ENCODE measurements at places on chromosomes 2 and 18. TPM values are rescaled to one million over a fixed set of nuclear protein-coding genes. Genes with fewer than 3 reads are reported as not detected.

- peak; percentile 16 for DNase-seq
- H3K27ac ChIP-seq: no peak overlapping the region
- H3K4me1 ChIP-seq: no peaks in the 10 kb centered on the region
- H3K27me3 ChIP-seq: no peaks in the 10 kb centered on the region
- H3K4me3 ChIP-seq: no peak overlapping the region
- no peaks in the 10 kb centered on the region for H3K36me3 ChIP-seq
These were observed 324.8 kb upstream of the HS6ST1 start for GRCh38 chr2:128643221-128644065.

GRCh38 chr18:44518091-44518615, 162.5 kb upstream of the SETBP1 start:
- H3K27ac ChIP-seq: no peak overlapping the region
- H3K36me3 ChIP-seq: no peaks in the 10 kb centered on the region
- no peak overlapping the region for H3K4me3 ChIP-seq

- no peak overlapping the region for H3K4me3 ChIP-seq
- H3K36me3 ChIP-seq: no peaks in the 10 kb centered on the region
- DNase-seq: no peak
- H3K4me1 ChIP-seq: peaks cover 62% of the 10 kb centered on the region
These were observed 9.0 kb downstream of the STEAP3 start for GRCh38 chr2:119232666-119232993.

Gene KHK
- 462 TPM for polyA plus RNA-seq

DNA sequence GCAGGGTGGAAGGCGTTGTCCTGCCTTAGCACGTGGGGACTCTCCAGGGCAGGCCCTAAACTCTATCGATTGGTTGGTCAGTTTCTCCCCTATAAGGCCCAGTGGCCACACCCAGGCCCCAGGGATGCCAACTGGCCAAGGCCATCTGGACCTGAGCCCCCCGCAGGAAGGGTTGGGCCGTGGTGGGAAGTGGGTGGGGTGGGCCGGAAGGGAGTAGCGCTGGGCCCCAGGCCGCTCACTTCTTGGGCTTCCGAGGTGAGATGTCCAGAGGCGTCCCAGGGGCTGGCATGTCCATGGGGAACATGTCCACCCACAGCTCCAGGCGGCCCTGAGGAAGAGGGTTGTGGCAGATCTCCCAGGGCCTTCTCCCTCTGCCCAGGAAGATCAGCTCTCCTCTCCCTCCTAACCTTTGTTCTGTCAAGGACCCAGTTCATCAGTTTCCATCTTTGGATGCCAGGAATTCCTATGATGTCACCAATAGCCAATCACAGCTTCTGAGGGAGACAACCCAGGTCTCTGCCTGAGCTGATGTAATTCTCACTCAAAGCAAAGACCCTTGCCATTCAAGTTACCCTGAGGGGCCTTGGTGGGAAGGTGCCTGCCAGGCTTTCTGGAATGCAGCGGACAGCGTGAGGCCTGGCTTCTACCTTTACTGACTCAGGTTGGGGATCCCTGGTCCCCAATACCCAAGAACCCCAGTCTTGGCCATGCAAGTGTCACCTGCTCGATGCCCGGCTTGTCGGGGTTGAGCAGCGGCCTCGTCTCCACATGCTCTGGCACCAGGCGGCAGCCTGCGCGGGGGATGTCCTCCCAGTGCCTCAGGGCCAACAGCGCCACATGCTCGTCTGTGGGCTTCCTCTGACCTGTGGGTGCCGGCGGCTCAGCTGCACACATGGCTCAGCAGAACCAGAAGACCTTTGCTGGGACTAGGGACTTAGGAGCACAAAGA, 14.4 kb downstream of the OTOF start:
- no peaks in the 10 kb centered on the region for H3K36me3 ChIP-seq
- H3K4me1 ChIP-seq: no peaks in the 10 kb centered on the region
- no peak overlapping the region for H3K4me3 ChIP-seq
- no peak for DNase-seq
- H3K27ac ChIP-seq: no peak overlapping the region

DNA sequence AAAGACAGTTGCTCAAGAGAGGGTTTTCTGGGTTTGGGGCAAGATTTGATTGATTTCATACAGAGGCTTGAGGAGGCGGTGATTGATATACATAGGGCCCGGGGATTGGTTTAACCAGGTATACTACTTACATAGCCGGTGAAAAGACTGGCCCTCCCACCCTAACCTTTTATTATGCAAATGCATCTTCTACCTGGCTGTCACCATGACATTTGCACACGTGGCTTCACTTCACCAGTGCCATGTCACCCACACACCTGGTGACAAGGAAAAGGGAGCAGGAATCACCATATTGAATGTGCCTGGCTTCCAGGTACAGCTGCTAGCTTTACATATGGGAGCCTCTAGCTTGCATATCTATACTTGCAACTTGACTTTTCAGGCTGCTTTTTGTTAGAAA, 9.7 kb downstream of the ERMN start:
- H3K4me1 ChIP-seq: peaks cover 3% of the 10 kb centered on the region
- no peaks in the 10 kb centered on the region for H3K36me3 ChIP-seq
- no peak overlapping the region for H3K4me3 ChIP-seq
- H3K27ac ChIP-seq: no peak overlapping the region

Gene FTCDNL1
- polyA plus RNA-seq: 3.9 TPM

DNA sequence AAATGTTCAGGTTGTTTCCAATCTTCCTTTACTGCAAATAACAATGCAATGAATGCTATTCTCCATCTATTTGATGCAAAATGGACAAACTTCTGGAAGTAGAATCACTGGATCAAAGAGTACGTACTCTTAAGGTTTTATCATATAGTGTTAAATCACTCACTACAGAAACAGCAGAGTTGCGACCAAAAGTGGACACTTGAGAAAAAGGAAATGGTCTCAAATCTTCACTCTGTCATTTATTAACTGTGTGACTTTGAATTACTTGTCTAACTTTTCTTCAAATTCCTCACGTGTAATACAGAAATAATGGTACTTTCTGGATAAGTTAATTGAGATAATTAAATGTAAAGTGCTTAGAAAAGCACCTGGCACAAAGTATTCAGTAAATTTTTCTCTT, 78.1 kb downstream of the CERKL start:
- peaks cover 7% of the 10 kb centered on the region for H3K27me3 ChIP-seq
- no peak overlapping the region for H3K27ac ChIP-seq
- H3K36me3 ChIP-seq: no peaks in the 10 kb centered on the region
- no peaks in the 10 kb centered on the region for H3K4me1 ChIP-seq

- no peak for DNase-seq
- no peaks in the 10 kb centered on the region for H3K27me3 ChIP-seq
- no peak overlapping the region for H3K4me3 ChIP-seq
- no peaks in the 10 kb centered on the region for H3K36me3 ChIP-seq
- no peaks in the 10 kb centered on the region for H3K4me1 ChIP-seq
- H3K27ac ChIP-seq: no peak overlapping the region
These were observed 431.8 kb downstream of the SOCS6 start for GRCh38 chr18:70720607-70721006.

GRCh38 chr2:237603049-237603717, 12.6 kb upstream of the RAB17 start:
- no peaks in the 10 kb centered on the region for H3K4me1 ChIP-seq
- no peak for DNase-seq
- H3K27ac ChIP-seq: no peak overlapping the region
- H3K36me3 ChIP-seq: no peaks in the 10 kb centered on the region
- no peak overlapping the region for H3K4me3 ChIP-seq
- no peaks in the 10 kb centered on the region for H3K27me3 ChIP-seq

GRCh38 chr2:8451273-8451672, 230.6 kb upstream of the ID2 start:
- H3K4me3 ChIP-seq: no peak overlapping the region
- H3K27me3 ChIP-seq: no peaks in the 10 kb centered on the region
- peaks cover under 1% of the 10 kb centered on the region for H3K4me1 ChIP-seq
- H3K27ac ChIP-seq: no peak overlapping the region
- no peak for DNase-seq

GRCh38 chr2:144201868-144202468, 318.0 kb downstream of the ZEB2 start:
- H3K36me3 ChIP-seq: peaks cover 3% of the 10 kb centered on the region
- H3K27me3 ChIP-seq: no peaks in the 10 kb centered on the region
- no peak overlapping the region for H3K27ac ChIP-seq

GRCh38 chr2:201546576-201546975, 95.0 kb downstream of the STRADB start:
- no peak for DNase-seq
- H3K27me3 ChIP-seq: no peaks in the 10 kb centered on the region
- H3K4me3 ChIP-seq: no peak overlapping the region
- H3K27ac ChIP-seq: no peak overlapping the region

Gene IL1RL2
- polyA plus RNA-seq: 2.0 TPM

Gene SUMO1
- polyA plus RNA-seq: 139 TPM

- H3K27me3 ChIP-seq: no peaks in the 10 kb centered on the region
- no peak overlapping the region for H3K4me3 ChIP-seq
- H3K27ac ChIP-seq: no peak overlapping the region
- no peaks in the 10 kb centered on the region for H3K4me1 ChIP-seq
- no peaks in the 10 kb centered on the region for H3K36me3 ChIP-seq
These were observed 441.3 kb downstream of the RND3 start for GRCh38 chr2:150046211-150046610.

DNA sequence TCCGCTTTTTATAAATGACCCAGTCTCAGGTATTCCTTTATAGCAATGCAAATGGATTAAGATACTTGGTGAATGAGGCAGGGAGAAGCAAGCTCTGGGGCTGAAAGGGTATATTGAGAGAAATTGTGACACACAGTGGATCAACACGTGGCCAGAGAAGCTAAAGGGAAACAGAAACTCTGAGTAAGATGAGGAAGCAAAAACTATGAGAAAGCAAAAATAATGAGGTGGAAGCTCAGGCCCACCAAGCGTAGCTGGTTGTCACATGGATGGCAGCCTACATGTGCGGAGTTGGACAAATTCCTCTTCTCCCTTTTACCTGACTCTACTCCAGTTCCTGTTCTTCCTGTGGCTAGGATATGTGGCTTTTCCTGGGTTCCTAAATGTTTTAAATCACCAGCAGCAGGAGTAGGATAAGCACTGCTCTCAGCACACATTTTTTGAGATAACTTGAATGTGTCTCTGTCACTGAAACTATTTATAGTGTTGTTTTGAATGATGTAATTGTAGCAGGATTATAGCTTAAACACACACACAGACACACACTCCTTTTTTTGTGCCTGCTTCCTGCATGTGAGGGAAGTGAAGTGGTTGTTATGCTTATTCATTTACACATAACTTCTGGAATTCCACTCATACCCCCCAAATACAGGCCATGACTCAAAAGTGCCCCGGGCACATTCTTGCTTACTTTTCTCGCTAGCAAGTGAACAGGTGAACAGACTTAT, 30.1 kb upstream of the EPC2 start:
- DNase-seq: no peak
- H3K27ac ChIP-seq: no peak overlapping the region
- H3K4me3 ChIP-seq: no peak overlapping the region
- H3K27me3 ChIP-seq: no peaks in the 10 kb centered on the region

GRCh38 chr2:238697193-238698071, 150.5 kb upstream of the TWIST2 start:
- H3K27ac ChIP-seq: no peak overlapping the region
- DNase-seq: no peak
- H3K27me3 ChIP-seq: no peaks in the 10 kb centered on the region

Gene NOP58
- 38.4 TPM for polyA plus RNA-seq

Gene SNRPD1
- polyA plus RNA-seq: 44.8 TPM

DNA sequence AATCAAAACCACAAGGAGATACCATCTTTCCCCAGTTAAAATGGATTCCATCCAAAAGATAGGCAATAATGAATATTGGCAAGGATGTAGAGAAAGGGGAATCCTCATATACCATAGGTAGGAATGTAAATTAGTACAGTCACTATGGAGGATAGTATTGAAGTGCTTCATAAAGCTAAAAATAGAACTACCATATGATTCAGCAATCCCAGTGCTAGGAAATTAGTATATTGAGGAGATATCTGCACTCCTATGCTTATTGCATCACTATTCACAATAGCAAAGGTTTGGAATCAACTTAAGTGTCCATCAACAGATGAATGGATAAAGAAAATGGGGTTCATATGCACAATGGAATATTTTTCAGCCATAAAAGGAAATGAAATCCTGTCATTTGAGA, 251.2 kb downstream of the ZNF804A start:
- H3K4me3 ChIP-seq: no peak overlapping the region
- no peaks in the 10 kb centered on the region for H3K36me3 ChIP-seq
- H3K4me1 ChIP-seq: no peaks in the 10 kb centered on the region
- no peaks in the 10 kb centered on the region for H3K27me3 ChIP-seq
- no peak for DNase-seq

DNA sequence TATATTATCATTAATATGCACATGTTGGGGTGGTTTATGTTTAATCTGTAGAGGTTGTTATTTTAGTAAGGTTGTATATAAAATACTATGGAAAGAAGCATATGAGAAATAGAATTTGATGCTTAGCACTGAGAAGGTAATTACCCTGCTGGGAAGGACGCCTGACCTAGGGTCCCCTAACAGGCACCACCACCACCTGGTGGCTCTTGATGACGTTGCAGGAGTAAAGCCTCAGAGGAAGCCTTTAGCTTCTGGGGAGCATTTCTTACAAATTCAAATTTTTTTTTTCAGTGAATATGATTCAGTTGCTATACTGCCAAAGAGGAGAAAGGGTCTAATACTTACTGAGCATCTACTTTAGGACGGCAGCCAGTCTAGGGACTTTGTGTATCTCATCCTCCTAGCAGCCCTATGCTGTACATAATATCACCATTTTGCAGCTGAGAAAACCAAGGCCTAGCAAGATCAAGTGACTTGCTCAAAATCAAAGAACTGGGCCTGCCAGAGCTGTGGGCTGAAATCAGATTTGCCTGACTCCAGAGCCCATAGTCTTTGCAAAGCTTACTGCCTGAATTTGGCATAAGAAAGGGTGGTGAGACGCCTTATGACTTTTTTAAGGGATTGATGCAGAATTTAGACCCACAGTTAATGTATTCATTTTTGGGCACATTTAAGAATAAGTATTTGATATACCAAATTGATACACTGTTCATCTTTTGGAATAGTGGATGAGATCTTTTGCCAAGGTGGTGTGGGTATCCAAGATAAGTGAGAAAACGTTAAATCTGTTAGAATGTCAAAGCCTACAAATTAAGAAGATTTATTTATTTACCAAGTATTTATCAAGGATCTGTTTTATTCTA, 78.8 kb upstream of the GAREM1 start:
- no peaks in the 10 kb centered on the region for H3K4me1 ChIP-seq
- H3K27me3 ChIP-seq: no peaks in the 10 kb centered on the region
- no peak overlapping the region for H3K4me3 ChIP-seq
- H3K27ac ChIP-seq: no peak overlapping the region
- DNase-seq: no peak
- H3K36me3 ChIP-seq: no peaks in the 10 kb centered on the region

Gene C2orf15
- polyA plus RNA-seq: 0.24 TPM

Gene IL1RL1
- polyA plus RNA-seq: 1.3 TPM

Data from liver (tissue), 10 donors.